ENCODE measurements at places on chromosomes 1 and 21. TPM values are rescaled to one million over a fixed set of nuclear protein-coding genes. Genes with fewer than 3 reads are reported as not detected.

Gene LCA5L
- 4.3 TPM for total RNA-seq

Gene LRRIQ3
- 1.7 TPM for total RNA-seq

GRCh38 chr1:56590520-56591011 lies 11.2 kb upstream of the PLPP3 start:
- DNase-seq: no peak
- no peaks in the 10 kb centered on the region for H3K27me3 ChIP-seq
- no peaks in the 10 kb centered on the region for H3K4me1 ChIP-seq
- H3K4me3 ChIP-seq: no peak overlapping the region

DNA sequence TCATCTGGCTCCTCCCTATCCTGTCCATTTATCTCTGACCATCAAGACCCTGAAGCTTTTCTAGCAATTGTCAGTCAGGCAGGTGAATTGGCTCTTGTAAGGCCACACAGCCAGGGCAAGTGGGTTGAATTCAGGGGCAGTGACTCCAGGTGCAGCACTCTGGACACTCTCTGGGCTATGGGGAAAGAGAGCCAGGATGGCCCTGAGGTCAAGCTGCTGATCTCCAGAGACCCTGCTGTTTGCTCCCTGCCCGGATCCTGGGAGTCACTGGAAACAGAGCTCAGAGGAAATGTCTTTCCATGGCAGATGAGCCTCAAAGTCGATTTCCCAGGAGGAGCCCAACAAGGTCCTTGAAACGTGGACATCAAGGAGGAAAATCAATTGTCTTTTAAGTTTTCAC lies 184.4 kb downstream of the C1orf94 start:
- H3K4me3 ChIP-seq: no peak overlapping the region
- no peak overlapping the region for H3K27ac ChIP-seq
- no peaks in the 10 kb centered on the region for H3K27me3 ChIP-seq
- no peak for DNase-seq
- no peaks in the 10 kb centered on the region for H3K4me1 ChIP-seq

DNA sequence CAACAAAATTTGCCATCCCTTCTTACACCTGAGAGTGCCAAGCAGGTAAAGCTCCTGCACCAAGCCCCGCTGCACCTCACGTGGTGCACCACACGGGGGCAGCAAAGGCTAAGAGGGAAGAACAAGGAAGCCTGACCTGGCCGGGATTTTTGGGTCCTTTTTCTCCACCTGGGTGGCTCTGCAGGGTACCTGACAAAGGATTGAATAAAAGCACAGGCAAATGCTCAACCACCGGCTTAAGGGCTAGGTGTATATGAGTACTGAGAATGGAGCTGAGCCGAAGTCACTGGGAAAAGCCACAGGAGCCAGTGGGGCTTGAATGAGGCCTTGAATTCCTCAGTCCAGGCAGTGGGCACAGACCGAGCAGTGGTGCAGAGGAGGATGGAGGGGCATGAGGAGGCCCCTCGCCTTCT lies 36.4 kb downstream of the ZNF697 start:
- H3K27ac ChIP-seq: no peak overlapping the region
- no peaks in the 10 kb centered on the region for H3K36me3 ChIP-seq
- no peak for DNase-seq
- H3K27me3 ChIP-seq: peaks cover 3% of the 10 kb centered on the region

DNA sequence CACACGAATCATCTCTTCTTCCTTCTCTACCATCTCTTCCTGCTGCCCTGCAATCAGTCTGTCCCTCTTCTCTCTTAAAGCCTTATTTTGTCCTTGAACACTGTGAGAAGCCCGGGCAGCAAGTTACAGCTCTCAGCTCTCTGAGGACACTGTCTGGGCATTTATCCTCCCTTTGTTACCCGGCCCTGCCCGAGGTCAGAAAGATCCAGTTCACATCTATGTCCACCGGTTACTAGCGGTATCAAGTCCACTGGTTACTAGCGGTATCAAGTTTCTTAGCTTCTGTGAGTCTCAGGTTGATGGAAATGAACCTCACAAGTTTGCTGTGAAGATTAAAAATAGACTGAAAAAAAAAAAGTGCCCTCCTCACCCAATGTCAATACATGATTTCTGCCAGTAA lies 18.8 kb downstream of the IFNLR1 start:
- no peaks in the 10 kb centered on the region for H3K27me3 ChIP-seq
- no peak overlapping the region for H3K4me3 ChIP-seq
- no peak overlapping the region for H3K27ac ChIP-seq
- no peak for DNase-seq
- H3K4me1 ChIP-seq: no peaks in the 10 kb centered on the region

DNA sequence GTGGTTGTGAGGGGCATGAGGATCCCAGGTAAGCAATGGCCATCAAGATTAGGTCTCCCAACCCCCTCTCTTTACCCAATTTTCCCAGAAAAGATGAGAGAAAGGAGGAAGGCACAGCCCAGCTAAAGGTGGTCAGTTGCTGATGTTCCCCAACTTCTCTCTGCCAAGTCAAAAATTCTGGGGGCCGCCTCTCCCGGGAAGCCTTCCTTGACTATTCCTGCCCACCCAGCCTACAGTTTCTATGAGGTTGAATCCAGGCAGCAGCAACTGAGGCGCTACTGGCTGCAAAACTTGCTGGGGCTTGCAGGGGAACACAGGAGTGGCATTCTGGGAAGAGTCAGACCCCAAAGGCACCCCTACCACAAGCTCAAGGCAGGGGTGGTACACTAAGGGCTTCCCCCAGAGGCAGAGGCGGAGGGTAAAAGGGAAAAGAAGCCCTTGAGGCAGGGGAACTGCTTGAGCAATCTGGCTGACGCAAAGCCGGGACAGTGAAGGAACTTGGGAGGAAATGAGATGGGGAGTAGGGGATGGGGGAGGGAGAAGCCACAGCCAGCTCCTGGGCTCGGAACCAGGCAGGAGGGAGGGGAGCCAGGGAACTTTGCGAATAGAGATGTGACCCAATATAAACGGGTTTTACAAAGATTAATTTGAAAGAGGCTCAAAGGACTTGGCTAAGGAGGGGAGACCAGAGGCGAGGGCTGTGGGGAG lies 31.2 kb downstream of the SDC3 start:
- H3K27me3 ChIP-seq: no peaks in the 10 kb centered on the region
- peaks cover 68% of the 10 kb centered on the region for H3K4me1 ChIP-seq
- H3K4me3 ChIP-seq: no peak overlapping the region
- no peak for DNase-seq
- peak overlapping the region; percentile 79 for H3K27ac ChIP-seq

DNA sequence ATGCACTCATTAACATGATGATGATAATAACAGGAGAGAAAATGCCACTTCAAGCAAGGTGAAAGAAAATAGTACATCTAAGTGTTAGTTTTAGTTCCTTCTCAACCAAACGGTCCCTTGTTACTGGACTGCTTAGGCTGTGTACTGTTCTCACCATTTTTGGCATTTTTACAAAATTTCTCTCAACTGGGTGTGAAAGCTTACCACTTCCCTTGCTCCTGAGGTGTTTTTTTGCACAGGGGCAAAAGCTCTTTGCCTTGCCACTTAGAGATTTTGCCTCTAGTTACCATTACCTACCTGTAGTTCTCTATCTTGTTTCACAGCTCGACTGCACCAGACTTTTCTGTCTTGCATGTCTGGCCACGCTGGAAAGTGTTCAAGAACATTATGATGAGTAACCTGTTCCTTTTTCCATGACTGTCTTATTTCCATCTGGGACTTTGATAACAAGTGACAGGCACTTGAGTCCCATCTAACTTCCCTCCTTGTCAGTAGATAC lies 10.7 kb downstream of the NEK7 start:
- DNase-seq: no peak
- H3K27ac ChIP-seq: no peak overlapping the region
- H3K4me1 ChIP-seq: no peaks in the 10 kb centered on the region
- no peaks in the 10 kb centered on the region for H3K27me3 ChIP-seq

- H3K4me3 ChIP-seq: no peak overlapping the region
- no peaks in the 10 kb centered on the region for H3K27me3 ChIP-seq
- no peak overlapping the region for H3K27ac ChIP-seq
- no peaks in the 10 kb centered on the region for H3K4me1 ChIP-seq
- no peak for DNase-seq
Measured at GRCh38 chr1:154584267-154584994, 16.9 kb downstream of the CHRNB2 start.

- no peak overlapping the region for H3K4me3 ChIP-seq
- no peak for DNase-seq
- H3K27ac ChIP-seq: no peak overlapping the region
- H3K36me3 ChIP-seq: no peaks in the 10 kb centered on the region
Measured at GRCh38 chr1:236515443-236515958, 8.3 kb upstream of the LGALS8 start.

DNA sequence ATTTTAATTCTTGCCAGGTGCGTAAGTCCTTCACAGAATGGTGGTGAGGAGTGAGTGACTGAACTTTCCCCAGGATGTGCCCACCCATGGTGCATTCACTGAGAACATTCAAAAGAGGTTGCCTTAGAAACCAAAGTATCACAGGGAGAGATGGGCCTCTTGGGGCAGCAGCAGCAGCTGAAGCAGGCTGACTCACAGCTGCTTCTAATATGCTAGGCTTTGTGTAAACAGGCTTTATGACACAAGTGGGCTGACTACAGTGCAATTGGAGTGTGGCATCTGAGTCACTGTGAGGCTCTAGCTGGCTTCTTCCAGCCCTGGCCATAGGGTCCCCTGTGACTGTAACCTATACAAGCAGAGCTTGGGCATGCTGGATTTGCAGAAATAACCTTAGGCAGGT lies 12.6 kb downstream of the PIGP start:
- peak overlapping the region; percentile 64 for H3K27ac ChIP-seq
- DNase-seq: peak; percentile 55
- H3K36me3 ChIP-seq: no peaks in the 10 kb centered on the region
- no peaks in the 10 kb centered on the region for H3K27me3 ChIP-seq

DNA sequence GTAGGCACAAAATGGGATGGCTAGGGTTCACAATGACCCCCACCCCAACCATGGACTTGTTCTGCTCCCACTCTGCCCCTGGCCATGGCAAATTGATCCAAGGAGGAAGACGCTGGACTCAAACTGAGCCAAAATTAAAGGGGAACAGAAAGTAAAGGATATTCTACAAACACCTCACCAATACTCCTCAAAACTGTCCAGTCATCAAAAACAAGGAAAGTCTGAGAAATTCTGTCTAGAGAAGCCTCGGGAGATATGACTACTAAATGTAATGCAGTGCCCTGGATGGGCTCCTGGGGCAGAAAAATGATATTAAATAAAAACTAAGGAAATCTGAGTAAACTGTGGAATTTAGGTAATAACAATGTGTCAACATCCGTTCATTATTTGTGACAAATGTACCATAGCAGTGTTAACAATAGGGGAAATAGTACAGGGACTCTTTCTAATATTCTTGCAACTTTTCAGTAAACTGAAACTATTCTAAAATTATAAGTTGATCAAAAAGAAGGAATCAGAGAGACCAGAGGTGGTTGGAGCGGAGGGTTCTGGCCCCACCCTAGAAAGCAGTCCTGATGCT lies 45.0 kb downstream of the MIS18A start:
- no peak overlapping the region for H3K4me3 ChIP-seq
- no peaks in the 10 kb centered on the region for H3K36me3 ChIP-seq
- no peak for DNase-seq
- no peaks in the 10 kb centered on the region for H3K4me1 ChIP-seq
- no peak overlapping the region for H3K27ac ChIP-seq

- H3K36me3 ChIP-seq: no peaks in the 10 kb centered on the region
- DNase-seq: no peak
- H3K4me1 ChIP-seq: peaks cover 10% of the 10 kb centered on the region
- no peak overlapping the region for H3K27ac ChIP-seq
- H3K4me3 ChIP-seq: no peak overlapping the region
Measured at GRCh38 chr1:18093193-18093592, 14.4 kb upstream of the IGSF21 start.

GRCh38 chr21:31622397-31622796 lies 37.1 kb upstream of the SOD1 start:
- H3K4me3 ChIP-seq: no peak overlapping the region
- H3K27me3 ChIP-seq: no peaks in the 10 kb centered on the region
- no peaks in the 10 kb centered on the region for H3K4me1 ChIP-seq
- no peak overlapping the region for H3K27ac ChIP-seq
- H3K36me3 ChIP-seq: no peaks in the 10 kb centered on the region

GRCh38 chr1:241611063-241611462 lies 29.1 kb downstream of the CHML start:
- H3K36me3 ChIP-seq: no peaks in the 10 kb centered on the region
- no peak overlapping the region for H3K27ac ChIP-seq
- DNase-seq: peak; percentile 92
- no peaks in the 10 kb centered on the region for H3K4me1 ChIP-seq
- no peak overlapping the region for H3K4me3 ChIP-seq
- no peaks in the 10 kb centered on the region for H3K27me3 ChIP-seq

DNA sequence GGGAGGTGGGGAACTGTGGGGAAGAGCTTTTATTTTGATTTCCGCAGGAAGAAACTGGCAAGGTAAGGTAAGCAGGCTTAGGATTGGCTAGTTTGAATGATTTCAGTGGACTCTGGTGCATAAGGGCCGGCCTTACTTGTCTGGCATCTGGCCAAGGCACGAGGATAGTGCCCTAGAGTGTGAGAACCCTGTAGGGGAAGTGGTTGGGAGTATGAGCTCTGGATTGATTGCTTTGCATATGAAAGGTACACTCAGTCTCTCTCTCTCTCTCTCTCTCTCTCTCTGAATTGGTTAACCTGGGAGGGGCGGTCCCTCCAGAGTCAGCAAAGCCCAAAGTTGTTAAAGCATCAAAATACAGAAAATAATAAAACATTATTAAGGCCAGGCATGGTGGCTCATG lies 463.0 kb downstream of the SIPA1L2 start:
- H3K4me1 ChIP-seq: no peaks in the 10 kb centered on the region
- no peak for DNase-seq
- H3K36me3 ChIP-seq: no peaks in the 10 kb centered on the region

DNA sequence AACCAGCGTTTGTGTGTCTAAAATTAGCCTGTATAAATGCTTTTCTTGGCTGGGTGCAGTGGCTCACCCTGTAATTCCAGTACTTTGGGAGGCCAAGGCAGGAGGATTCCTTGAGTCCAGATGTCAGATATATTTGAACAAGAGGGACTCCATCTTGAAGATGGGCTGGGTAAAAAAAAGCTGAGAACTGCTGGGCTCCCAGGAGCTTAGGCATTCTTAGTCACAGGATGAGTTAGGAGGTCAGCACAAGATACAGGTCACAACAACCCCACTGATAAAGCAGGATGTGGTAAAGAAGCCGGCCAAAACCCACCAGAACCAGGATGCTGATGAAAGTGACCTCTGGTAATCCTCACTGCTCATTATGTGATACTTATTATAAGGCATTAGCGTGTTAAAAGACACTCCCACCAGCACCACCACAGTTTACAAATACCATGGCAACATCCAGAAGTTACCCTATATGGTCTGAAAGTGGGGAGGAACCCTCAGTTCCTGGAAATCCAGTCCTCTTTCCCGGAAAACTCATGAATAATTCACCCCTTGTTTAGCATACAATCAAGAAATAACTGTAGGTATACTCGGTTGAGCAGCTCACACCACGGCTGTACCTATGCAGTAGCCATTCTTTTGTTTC lies 36.2 kb upstream of the ZNF496 start:
- H3K27me3 ChIP-seq: no peaks in the 10 kb centered on the region
- H3K36me3 ChIP-seq: no peaks in the 10 kb centered on the region
- H3K4me3 ChIP-seq: no peak overlapping the region
- no peak overlapping the region for H3K27ac ChIP-seq
- DNase-seq: no peak
- peaks cover 5% of the 10 kb centered on the region for H3K4me1 ChIP-seq

- H3K4me3 ChIP-seq: no peak overlapping the region
- H3K27me3 ChIP-seq: no peaks in the 10 kb centered on the region
- no peak for DNase-seq
- no peaks in the 10 kb centered on the region for H3K36me3 ChIP-seq
- H3K4me1 ChIP-seq: no peaks in the 10 kb centered on the region
Measured at GRCh38 chr21:36813052-36813451, 114.1 kb downstream of the SIM2 start.

All from spinal cord (tissue), 10 donors.